ENCODE measurements at places on chromosomes 2 and 18. TPM values are rescaled to one million over a fixed set of nuclear protein-coding genes. Genes with fewer than 3 reads are reported as not detected.

- H3K36me3 ChIP-seq, result no peaks in the 10 kb centered on the region
- DNase-seq, result no peak
- peaks cover 34% of the 10 kb centered on the region for H3K4me1 ChIP-seq
- H3K27ac ChIP-seq, result no peak overlapping the region
- H3K27me3 ChIP-seq, result no peaks in the 10 kb centered on the region
Observed at GRCh38 chr18:76824754-76825153, 2.4 kb downstream of the ZNF236 start.

DNA sequence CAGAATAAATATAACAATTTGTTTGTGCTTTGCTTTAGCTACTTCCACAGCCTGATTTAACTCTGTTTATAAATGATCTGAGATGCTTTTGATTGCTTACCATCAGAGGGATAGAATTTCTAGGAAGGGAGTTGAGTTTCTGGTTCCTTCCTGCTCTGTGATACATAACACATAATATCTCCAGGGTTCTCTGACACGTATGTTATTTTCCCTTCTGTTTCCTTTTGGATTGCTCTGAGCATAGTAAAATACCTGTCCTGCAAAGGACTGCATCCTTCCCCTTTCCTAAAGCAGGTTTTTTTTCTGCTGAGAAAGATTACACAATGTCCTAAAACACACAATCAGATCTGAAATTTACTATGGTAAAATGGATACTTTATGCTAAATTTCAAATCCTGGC is 76.1 kb downstream of the CABYR start:
- no peak overlapping the region for H3K4me3 ChIP-seq
- no peaks in the 10 kb centered on the region for H3K36me3 ChIP-seq
- no peak overlapping the region for H3K27ac ChIP-seq
- no peaks in the 10 kb centered on the region for H3K4me1 ChIP-seq
- DNase-seq, result peak; percentile 48

DNA sequence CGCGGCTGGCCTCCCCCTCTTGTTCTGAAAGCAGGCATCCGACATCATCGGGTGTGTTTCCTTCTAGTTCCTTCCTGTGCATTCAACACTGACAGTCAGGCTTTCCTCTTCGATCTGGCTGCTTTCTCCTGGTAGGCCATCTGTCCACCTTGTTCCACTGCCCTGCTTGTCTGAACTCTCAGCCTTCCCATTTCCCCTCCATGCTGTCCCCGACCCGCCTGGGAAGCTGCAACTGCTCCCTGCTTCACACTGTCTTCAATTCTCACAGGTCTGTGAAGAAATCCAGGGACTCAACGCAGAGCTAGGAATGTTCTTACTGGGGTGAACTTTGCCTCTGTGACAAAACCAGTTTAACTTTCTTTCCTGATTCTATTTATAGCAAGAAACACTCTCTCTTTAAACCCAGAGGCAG is 43.0 kb downstream of the KIF3C start:
- no peak overlapping the region for H3K4me3 ChIP-seq
- no peaks in the 10 kb centered on the region for H3K36me3 ChIP-seq
- H3K27me3 ChIP-seq, result no peaks in the 10 kb centered on the region
- DNase-seq, result peak; percentile 11
- H3K27ac ChIP-seq, result no peak overlapping the region

DNA sequence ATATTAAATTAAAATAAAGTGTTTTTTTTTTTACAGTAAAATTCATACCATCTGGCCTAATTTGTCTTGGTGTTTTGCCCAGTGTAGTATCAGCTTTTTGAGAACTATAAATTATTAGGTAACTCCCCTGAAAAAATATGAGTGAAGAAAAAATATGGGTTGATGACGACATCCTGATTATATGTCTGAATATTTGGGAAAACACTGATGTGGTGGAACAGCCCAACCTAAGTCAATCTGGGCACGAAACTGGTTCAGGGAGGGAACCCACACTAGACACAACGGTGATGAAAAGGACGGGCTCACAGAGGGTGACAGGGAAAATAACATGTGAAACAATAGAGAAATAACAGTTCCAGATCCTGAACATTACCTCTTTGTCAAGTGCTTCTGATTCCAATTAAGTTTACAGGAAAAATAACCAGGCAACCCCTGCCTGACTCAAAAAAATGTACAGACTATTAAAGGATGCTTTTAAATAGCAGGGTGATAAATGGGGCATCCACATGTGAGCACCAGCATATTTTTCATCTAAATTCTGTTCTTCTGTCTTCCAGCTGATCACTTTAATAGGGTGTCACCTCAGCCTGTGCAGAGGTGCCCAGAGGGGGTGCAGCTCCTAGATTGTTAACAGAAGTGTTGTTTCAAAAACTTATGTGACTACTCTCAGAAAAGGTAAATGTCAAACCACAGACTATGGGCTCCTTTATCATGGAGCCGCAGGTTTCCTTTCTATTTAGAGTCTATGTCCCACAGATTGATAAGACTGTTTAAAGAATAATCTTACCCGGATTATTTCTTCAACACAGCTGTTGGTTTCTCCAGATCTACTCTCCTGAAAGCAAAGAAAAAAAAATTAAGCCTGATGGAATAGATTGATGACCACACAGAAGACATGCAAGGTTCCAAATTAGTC is 305.4 kb downstream of the AFF3 start:
- no peaks in the 10 kb centered on the region for H3K27me3 ChIP-seq
- H3K27ac ChIP-seq, result no peak overlapping the region
- peaks cover 9% of the 10 kb centered on the region for H3K4me1 ChIP-seq
- H3K4me3 ChIP-seq, result no peak overlapping the region

DNA sequence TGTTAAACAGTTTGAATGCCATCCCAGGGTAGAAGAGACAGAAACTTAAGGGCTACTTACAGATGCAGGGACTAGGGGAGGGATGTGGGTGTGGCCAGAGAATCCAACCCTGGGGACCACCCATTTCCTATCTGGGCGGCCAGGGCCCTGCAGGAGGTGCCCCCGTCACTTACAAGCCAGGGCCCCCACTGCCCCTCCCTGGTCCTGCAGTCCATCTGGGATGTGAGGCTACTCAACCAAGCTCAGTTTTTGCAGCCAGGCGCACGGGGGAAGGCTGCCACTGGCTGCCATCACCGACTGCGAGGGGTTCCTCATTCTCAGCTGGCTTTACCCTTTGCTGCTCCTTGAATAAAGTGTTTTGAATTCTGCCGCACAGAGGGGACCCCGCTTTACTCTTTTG is 42.1 kb downstream of the RRM2 start:
- no peak overlapping the region for H3K27ac ChIP-seq
- H3K4me1 ChIP-seq, result peaks cover 10% of the 10 kb centered on the region
- no peak for DNase-seq
- H3K36me3 ChIP-seq, result no peaks in the 10 kb centered on the region

- H3K27me3 ChIP-seq, result no peaks in the 10 kb centered on the region
- peak; percentile 65 for DNase-seq
- no peaks in the 10 kb centered on the region for H3K36me3 ChIP-seq
- no peak overlapping the region for H3K27ac ChIP-seq
- H3K4me1 ChIP-seq, result no peaks in the 10 kb centered on the region
Observed at GRCh38 chr18:50203801-50204604, 9.1 kb upstream of the MYO5B start.

DNA sequence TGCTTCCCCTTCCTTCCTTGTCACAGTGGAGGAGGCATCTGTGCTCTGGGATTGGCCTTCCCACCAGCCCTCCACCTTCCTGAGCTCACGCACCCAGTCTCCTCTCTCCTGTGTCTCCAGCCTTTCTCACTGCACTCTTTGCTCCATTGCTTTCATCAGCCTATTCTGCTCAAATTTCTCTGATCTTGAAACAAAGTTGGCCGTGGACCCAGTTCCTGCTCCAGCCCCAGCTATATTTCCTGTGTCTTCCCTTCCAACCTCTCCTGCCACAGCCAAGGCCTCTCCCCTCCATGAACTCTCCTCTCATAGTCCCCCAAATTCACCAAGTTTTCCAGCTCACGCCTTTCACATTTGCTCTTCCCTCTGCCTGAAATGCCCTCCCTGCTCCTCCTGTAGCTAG is 226.6 kb upstream of the AGAP1 start:
- H3K36me3 ChIP-seq, result no peaks in the 10 kb centered on the region
- H3K4me1 ChIP-seq, result peaks cover 28% of the 10 kb centered on the region
- H3K4me3 ChIP-seq, result no peak overlapping the region

- H3K27me3 ChIP-seq, result no peaks in the 10 kb centered on the region
- no peaks in the 10 kb centered on the region for H3K4me1 ChIP-seq
- no peak overlapping the region for H3K4me3 ChIP-seq
- H3K36me3 ChIP-seq, result no peaks in the 10 kb centered on the region
Observed at GRCh38 chr2:165070076-165070475, 114.8 kb upstream of the SLC38A11 start.

- H3K27ac ChIP-seq, result no peak overlapping the region
- peaks cover 3% of the 10 kb centered on the region for H3K4me1 ChIP-seq
- H3K4me3 ChIP-seq, result no peak overlapping the region
- no peaks in the 10 kb centered on the region for H3K36me3 ChIP-seq
- DNase-seq, result no peak
- H3K27me3 ChIP-seq, result no peaks in the 10 kb centered on the region
Observed at GRCh38 chr2:179886-180285, 83.9 kb downstream of the SH3YL1 start.

- no peak overlapping the region for H3K4me3 ChIP-seq
- H3K27ac ChIP-seq, result no peak overlapping the region
- no peak for DNase-seq
- no peaks in the 10 kb centered on the region for H3K36me3 ChIP-seq
Observed at GRCh38 chr2:84290537-84290936, 168.5 kb downstream of the SUCLG1 start.

- H3K4me3 ChIP-seq, result no peak overlapping the region
- DNase-seq, result no peak
- H3K4me1 ChIP-seq, result no peaks in the 10 kb centered on the region
- peaks cover 5% of the 10 kb centered on the region for H3K36me3 ChIP-seq
- H3K27me3 ChIP-seq, result no peaks in the 10 kb centered on the region
- no peak overlapping the region for H3K27ac ChIP-seq
Observed at GRCh38 chr2:179107737-179108136, 57.8 kb upstream of the CCDC141 start.

- H3K36me3 ChIP-seq, result no peaks in the 10 kb centered on the region
- H3K27me3 ChIP-seq, result no peaks in the 10 kb centered on the region
- no peak overlapping the region for H3K27ac ChIP-seq
- H3K4me3 ChIP-seq, result no peak overlapping the region
Observed at GRCh38 chr2:48738806-48739205, 16.7 kb downstream of the LHCGR start.

- H3K4me3 ChIP-seq, result peak overlapping the region; percentile 94
- no peaks in the 10 kb centered on the region for H3K36me3 ChIP-seq
- H3K4me1 ChIP-seq, result no peaks in the 10 kb centered on the region
- H3K27ac ChIP-seq, result peak overlapping the region; percentile 89
Observed at GRCh38 chr2:42569116-42569711, 782 bp downstream of the MTA3 start.

The ALK gene
- total RNA-seq, result 0.09 TPM

The ANKRD30BL gene
- total RNA-seq, result not detected

The DSEL gene
- 13.0 TPM for total RNA-seq

The HRH4 gene
- 0.54 TPM for total RNA-seq
